ENCODE measurements at places on chromosomes 2 and 18.
A peak's percentile ranks its signal among the peaks of the same experiment; 100 is the strongest.

DNA sequence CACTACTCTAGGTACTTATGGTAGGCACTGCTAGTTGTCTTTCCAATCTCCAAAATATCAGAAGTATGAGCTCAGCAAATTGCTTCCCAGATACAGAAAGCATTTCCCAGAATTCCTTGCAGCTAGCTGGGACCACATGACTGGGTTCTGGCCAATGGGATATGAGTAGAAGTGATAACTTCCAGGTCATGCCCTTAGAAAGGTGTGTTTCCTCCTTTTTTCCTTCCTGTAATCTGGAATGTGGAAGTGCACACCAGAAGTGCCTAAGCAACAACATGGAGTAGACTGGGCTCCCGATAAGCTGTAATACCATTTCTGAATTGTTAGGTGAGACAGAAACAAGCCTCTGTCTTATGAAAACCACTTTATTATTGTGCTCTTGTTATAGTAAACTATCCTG, 279.8 kb downstream of the ZNF385B start:
- DNase-seq: no peak

GRCh38 chr2:115427436-115427835, 985.0 kb downstream of the DPP10 start:
- no peak for DNase-seq

GRCh38 chr18:41842886-41843285, 112.1 kb upstream of the PIK3C3 start:
- DNase-seq: no peak

GRCh38 chr2:128727404-128727803, 408.7 kb upstream of the HS6ST1 start:
- DNase-seq: no peak

GRCh38 chr2:67374481-67374880, 22.7 kb upstream of the ETAA1 start:
- no peak for DNase-seq

GRCh38 chr2:186891185-186891621, 42.2 kb upstream of the ZSWIM2 start:
- no peak for DNase-seq

GRCh38 chr2:84613082-84613481, 96.8 kb downstream of the DNAH6 start:
- no peak for DNase-seq

DNA sequence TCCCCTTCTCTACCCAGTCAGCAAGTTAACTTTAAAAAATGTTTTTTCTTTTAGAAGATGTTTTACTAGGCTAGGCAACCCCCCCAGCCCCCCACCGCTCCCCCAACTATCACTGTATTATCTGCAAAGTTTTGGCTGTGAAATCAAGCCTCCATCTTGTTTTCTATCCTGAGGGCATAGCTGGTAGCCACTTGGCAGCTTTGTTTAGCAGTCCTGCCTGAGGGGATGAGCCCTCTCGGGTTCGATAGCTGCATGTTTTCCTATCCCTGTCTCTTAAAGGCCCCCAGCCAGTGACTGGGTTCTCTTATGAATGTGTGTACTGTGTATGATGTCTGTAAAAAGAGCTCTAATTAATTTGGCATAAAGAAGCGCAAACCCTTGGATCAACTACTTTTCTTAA, 43.4 kb downstream of the MRO start:
- no peak for DNase-seq

DNA sequence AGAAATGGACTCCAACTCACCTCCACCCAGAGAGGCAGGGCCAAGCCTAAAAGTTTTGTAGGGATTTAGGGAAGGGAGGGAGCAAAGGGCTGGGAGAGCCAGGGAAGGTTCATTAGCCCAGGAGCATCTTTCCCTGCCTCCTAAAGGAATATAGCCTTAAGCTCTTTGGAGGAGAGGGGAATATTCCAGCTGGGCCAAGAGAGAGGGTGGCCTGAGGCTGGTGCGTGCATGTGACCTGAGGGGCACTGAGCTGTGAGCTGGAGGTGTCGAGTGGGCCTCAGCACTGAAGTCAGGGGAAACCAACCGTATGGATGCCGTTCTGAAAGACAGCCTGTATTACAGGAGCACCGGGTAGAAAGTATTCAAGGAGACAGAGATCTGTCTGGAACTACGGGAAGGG, 112.6 kb downstream of the KLHL29 start:
- DNase-seq: no peak

DNA sequence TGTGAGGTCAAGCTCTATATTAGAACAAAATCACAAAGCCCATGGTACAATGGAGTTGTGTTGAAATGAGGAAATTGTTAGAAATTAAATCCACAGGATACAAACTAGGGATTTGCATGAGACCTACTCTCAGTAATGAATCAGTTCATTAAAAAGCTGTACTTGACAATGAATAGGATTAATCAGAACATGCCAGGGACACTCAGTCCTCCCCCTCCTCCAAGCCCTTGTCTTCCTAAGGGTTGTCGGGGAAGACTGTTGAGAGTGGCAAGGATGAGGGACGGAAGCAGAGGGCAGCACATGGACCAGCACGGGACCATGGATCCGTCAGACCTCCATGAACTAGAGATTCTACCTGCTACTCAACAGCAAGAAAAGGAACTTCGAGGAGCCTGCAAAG, 39.8 kb downstream of the SPRED2 start:
- DNase-seq: no peak

DNA sequence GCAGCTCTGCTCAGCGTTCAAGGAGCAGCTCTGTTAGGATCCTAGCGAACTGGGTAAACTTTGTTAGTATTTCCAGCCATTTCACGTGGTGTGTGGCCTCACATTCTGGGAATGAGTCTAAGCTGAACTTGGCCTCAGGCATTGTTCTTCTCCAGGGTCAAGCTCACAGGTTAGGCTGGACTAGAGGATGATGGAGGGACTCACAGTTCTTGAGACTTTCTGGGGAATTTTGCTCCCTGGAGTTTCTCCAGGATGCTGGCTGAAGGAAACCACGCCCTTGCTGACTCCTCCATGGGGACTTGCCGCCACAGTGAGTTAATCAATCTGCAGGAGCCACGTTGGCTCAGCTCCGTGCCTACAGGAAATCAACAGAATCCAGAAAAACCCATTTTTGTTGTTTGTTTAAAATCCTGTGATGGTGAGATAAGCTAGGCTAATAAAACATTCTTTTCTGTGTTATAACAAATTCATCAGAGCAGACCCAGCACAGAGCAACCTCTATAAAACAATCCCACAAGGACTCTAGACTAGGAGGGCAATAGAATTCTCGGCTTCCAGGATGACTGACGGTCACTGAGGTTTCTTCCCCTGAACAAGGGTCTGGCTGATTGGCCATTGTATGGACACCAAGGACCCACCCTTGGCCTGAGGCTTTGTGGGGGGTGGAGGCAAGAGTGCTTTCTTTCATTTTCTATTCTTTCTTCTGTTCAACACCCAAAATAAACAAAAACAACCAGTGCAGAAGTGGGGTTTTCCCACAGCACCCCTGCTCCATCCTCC, 12.6 kb downstream of the CNDP1 start:
- DNase-seq: no peak

- DNase-seq: no peak
These were observed 92.8 kb downstream of the ASAP2 start for GRCh38 chr2:9299161-9300100.

DNA sequence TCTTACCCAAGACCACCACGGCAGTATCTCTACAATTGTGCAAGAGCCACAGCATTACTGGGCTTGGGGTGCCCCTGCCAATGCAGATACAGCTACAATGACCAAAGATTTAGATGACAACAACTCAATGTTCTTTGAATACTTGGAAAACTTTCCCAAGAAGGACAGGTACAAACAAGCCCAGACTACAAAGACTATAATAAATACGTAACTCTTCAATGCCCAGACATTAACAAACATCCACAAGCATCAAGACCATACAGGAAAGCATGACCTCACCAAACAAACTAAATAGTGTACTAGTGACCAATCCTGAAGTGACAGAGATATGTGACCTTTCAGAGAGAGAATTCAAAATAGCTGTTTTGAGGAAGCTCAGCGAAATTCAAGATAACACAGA, 62.8 kb downstream of the ICA1L start:
- DNase-seq: no peak

- DNase-seq: no peak
These were observed 91.7 kb downstream of the INHBB start for GRCh38 chr2:120437604-120438000.

- no peak for DNase-seq
These were observed 11.6 kb downstream of the FECH start for GRCh38 chr18:57574866-57575265.

DNA sequence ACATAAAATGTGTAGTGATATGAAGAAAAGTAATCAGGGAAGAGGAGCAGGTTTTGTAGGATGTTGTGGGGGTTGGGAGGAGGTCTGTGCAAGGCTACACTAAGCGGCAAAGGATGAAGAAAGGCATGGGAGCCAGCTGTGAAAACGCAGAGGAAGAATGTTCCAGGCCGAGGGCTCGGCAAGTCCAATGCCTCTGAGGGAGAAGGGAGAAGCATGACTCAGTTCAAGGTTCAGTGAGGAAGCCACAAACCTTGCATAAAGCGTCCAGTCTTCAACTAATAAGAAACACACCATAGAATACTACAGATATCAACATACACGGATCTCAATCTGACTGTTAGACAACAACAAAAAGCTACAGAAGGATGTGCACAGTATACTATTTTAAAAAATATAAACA, 16.2 kb downstream of the EPB41L3 start:
- DNase-seq: no peak

GRCh38 chr18:61893309-61893970, 633 bp upstream of the RNF152 start:
- DNase-seq: peak; percentile 53

DNA sequence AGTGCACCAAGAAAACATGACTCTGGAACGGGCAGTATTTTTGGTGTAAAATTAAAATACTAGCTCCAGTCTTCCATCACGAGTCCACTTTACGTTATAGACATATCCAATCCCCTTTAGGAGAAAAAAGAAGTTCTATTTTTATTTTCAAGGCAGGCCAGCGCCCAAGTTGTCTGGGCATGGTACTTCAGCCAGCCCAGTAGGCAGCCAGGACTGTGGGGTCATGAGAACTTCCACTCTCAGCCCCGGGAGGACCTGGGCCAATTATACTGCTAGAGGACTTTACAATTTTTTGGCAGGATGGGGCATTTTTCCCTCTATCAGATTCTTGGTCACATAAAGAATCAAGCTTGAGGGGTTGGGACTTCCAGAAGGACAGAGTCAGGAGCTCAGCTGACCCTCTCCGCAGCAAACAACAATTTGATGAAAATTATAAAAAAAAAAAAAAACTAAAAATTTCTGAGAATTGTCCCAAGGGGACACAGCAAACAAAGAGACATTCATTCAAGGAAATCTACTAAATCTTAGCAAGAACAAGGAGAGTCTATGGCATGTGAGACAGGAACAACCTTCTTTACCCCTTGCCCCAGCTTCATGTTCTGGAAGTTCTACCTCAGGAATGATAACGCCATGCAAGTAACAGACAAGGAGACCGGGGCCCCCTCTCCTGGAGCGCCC, 37.3 kb upstream of the B3GNT2 start:
- DNase-seq: no peak

GRCh38 chr2:95316466-95317122, 19.4 kb downstream of the KCNIP3 start:
- DNase-seq: no peak

- DNase-seq: no peak
These were observed 14.4 kb upstream of the ZFP36L2 start for GRCh38 chr2:43240766-43241150.

GRCh38 chr2:70658476-70658875, 104.8 kb upstream of the TGFA start:
- DNase-seq: no peak

- DNase-seq: no peak
These were observed 149.6 kb upstream of the APCDD1 start for GRCh38 chr18:10304853-10305252.

- peak; percentile 36 for DNase-seq
These were observed 1.1 kb upstream of the KCTD1 start for GRCh38 chr18:26549263-26550094.

DNA sequence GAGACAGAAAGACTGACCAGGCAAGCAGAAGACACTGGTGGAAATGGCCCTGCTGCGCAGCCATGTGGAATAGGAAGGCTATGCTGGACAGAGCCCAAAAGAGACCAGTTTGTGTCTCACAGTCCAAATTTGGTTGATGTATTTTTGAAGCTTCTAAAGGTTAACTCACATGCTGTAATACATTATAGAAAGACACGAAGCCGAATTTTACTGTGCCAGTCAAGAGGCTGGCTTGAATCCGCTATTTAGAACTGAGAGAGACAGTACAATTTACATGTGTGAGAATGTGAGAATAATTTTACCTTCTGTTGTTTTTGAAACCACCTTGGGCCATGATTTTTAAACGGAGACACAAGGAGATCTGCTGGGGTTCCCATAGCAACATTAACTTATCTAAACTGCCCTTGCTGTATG, 113.6 kb downstream of the METTL8 start:
- no peak for DNase-seq

DNA sequence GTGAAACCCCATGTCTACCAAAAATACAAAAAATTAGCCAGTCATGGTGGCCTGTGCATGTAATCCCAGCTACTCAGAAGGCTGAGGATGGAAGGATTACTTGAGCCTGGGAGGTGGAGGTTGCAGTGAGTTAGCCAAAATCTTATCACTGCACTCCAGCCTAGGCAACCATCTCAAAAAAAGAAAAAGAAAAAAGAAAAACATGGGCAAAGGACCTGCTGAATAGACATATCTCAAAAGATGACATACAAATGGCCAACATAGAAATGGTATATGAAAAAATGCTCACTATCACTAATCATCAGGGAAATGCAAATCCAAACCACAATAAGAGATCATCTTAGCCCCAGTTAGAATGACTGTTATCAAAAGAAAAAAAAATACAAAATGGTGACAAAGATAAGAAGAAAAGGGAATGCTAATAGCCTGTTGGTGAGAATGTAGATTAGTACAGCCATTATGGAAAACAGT, 1.4 kb upstream of the TGOLN2 start:
- DNase-seq: no peak

- DNase-seq: peak; percentile 81
These were observed 418.2 kb upstream of the HS6ST1 start for GRCh38 chr2:128736689-128737545.

- DNase-seq: no peak
These were observed 20.4 kb upstream of the TMEM247 start for GRCh38 chr2:46458763-46459500.

DNA sequence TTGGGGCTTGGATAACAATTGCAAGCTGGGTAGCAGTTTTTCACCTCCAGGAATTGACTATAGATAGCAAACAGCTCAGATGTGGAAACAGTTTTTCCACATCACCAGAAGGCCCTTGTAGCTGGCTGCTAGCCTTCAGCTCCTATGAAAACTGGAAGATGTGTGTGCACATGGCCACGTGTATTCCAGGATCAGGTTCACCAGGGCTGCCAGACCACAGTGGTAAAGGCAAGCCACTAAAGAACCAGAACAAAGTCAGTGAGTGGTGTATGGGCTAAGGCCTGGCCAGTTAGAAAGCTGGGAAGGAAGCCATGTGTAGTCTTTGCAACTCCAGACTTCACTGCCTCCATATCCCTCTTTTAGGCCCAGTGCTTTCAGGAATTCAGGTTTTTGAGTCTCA, 12.9 kb downstream of the LRRTM1 start:
- no peak for DNase-seq

Measured in liver (tissue), 10 donors.